ENCODE measurements at places on chromosomes 6 and 20. TPM values are rescaled to one million over a fixed set of nuclear protein-coding genes. Genes with fewer than 3 reads are reported as not detected.

- DNase-seq, result no peak
Observed at GRCh38 chr6:112296122-112296521, 41.8 kb upstream of the LAMA4 start.

DNA sequence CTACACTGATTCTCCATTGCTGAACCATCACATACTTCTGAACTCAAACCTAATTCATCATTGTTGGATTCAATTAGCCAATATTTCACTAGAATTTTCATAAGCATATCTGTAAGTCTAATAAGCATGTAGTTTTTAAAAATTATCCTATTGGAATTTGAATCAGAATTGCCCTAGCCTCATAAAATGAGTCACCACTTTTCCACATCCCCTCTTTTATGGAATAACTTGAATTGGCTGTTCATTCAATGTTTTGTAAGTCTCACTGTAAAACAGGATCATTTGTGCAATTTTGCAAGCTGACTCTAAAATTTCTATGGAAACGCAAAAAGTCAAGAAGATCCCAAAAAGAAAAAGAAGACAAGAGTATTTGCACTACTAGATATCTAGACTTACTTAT is 141.0 kb downstream of the HACE1 start:
- no peak for DNase-seq

DNA sequence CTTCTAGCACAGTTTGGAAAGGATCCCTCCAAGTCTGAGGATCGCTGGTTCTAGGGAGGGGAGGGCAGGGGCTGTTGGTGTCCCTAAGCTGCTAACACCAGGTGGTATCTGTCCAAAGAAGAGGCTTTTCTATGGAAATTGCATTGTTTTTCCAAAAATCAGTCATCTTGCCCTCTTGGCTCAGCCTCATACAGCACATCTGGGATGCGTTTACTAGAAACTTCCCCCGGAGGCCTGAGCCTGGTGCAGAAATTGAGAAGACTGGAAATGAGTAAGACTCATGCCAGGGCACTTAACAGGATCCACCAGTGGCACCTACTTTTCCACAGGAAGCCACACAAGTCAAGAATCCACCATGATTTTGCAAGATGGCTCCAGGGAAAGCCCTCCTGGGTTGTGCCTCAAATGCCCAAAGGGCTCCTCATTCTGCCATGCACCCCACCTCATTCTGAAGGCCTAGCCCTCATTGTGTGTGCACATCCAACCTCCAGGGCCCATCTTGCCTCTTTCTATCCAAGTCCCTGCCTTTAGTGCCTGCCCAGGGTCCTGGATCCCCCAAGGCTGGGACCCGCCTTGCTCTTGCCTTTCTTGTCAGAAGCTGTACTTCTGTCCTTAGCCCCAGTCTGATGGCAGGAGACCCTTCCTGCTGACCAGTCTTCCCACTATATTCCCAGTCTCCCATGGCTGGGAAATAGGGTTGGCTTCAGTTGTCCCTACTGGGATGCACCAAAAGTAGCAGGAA is 97.6 kb downstream of the MRPL14 start:
- peak; percentile 46 for DNase-seq

- no peak for DNase-seq
Observed at GRCh38 chr20:59030911-59031563, 1.1 kb downstream of the ATP5F1E start.

DNA sequence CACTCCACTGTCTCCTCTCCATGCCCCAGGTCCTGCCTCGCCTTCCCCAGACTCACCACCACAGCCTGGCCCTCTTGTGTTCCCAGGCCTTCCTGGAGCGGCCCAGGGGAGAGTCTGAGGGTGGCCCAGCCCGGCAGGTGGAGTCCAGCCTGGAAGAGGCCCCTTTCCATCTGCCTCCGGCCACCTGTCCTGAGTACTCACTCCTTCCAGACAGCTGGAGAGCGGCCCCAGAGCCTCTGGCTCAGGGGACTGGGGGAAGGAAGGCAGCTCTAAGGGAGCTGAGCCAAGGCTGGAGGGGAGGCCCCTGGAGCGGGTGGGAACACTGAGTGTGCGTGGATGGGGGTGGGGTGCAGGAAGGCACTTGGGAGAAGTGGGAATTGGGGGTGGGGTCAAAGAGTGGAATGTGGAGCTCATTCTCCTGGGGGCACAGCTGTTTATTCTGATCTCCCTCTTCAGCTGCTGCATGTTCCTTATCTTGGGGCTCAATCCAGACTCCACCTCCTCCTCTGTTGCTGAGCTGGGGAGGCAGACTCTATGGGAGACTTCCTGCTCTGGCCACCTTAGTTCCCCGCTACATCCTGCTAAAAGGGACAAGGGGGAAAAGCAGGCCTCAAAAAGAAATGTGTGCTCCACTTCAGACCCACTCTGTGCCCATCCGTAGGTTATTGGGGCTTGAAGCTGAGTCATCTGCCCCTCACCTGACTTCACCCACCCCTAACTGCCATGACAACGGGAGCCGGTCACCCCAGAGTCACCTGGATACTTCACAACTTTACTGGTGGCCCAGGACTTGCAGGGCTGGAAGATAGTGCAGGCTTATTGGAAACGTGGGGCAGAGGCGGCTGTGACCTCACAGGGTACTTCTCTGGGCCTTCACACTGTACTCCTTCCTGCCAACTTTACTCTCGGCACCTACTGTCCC is 19.5 kb upstream of the TAF8 start:
- DNase-seq, result peak; percentile 66

DNA sequence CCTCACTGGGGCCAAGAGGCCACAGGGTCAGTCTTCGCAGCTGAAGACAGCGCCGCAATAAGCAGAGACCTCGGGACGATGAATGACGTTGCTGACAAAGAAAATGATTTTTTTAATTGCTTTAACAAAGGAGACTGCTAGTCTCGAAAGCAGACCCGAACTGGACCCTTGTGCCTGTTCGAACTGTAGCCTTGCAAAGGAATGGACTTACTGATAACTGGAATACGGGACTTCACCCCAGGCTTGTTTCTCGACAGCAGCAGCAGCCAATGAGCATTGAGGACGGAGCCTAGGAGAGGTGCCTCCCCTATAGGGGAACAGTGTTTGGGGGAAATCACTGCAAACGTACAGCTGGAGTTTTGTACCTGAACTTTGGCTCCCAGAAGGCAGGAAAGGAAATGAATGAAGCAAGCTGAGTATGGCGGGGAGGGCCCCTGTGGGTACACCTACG is 1.3 kb upstream of the TAF4 start:
- no peak for DNase-seq

DNA sequence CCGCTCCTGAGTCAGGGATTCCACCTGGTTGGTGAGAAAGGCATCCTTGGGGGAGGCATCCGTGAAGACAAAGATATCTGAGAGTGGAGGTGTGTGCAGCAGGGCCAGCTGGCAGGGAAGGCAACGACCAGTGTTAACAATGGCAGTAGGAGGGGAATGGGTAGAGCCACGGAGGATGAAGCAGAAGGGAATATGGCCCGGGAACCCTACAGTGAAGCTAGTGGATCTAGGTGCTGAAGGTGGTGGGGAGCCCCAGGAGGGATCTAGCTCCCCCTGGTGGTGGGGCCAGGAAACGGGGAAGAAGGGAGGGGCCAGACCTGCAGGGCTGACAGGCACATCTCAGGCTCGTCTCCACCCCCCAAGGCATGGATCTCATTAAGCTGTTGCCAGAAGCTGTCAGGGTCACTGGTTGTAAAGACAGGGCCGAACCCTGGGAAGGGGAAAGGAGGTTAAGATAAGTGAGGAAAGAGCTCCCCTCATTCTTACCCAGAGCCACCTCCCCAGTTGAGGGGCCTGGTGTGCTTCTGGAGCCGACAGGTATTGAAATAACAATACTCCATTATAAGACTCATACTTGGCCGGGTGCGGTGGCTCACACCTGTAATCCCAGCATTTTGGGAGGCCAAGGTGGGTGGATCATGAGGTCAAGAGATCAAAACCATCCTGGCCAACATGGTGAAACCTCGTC is 7.3 kb downstream of the VWA7 start:
- peak; percentile 95 for DNase-seq

POM121L2 gene
- total RNA-seq, result not detected

MDN1 gene
- total RNA-seq, result 35.0 TPM

DNA sequence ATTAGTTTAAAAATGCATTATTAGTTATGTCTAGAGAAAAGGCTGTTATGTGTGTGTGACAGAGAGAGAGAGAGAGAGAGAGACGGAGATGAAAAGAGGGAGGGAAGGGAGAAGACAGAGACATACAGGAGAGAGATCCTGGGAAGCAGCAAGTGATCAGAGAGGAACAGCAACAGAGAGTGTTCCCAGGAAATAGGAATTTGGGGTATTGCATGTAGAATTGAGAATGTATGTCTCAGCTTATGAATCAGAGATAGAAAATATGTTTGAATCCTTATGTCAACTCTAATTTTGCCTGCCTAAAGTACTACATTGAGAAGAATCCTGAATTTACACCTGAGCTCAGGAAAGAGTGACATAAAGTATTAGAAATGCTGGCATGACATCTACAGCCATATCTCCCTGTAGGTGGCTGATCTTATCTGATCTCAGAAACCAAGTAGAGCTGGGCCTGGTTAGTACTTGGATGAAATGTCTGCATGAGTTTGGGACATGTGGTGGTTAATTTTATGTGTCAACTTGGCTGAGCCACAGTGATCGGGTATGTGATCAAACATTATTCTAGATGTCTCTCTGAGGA is 130.6 kb downstream of the TENT5A start:
- DNase-seq, result no peak

FOXA2 gene
- 39.8 TPM for total RNA-seq

DNA sequence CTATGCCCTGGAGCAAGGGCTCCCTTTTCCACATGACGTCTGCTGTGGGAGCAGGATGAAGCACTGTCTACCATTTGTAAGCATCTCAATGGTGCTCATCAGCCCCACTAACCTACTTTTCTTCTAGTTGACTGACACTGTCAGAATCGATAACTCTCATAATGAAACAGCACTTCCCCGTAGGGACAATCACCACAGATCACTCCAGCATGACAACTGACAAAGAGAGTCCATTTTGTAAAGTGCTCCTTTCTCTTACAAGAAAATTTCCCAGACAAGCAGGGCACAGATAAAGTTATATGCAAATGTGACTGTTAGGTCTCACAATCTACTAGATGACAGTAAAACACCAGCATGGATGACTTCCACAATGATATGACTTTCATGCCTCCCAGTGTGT is 46.4 kb downstream of the HEBP2 start:
- no peak for DNase-seq

DNA sequence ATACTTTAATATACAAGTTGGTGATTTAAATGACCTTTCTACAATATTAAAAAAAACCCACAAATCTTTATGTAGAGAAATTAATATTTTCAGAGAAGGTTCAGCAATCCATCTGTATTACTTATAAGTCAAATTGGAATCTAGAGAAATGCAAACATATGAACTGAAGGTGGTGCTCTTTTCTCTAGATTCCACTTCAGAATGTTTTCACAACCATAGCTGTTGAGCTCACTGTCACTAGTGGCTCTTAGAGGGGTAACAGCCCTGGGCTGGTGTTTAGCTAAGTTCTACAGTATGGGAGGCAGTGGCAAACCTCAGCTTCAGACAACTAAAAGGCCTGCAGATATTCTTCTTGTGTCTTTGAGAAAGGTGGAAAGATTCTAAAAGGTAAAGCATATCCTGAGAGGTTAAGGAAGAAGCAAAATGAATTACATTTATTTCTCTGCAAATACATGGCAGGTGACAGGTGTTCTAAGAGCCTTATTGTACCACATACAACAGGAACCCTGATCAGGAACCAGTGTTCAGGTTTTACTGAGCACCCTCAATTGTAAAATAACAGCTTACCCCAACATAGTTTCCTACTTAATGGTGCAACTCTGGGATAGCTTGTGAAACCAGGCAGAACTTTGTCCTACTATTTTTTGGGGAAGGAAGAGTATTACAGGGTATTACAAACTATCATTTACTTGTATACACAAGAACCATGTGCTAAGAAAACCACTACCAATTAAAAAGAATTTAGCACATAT is 56.6 kb upstream of the SAMHD1 start:
- DNase-seq, result no peak

- no peak for DNase-seq
Observed at GRCh38 chr6:119742188-119742803, 392.7 kb upstream of the MAN1A1 start.

DNA sequence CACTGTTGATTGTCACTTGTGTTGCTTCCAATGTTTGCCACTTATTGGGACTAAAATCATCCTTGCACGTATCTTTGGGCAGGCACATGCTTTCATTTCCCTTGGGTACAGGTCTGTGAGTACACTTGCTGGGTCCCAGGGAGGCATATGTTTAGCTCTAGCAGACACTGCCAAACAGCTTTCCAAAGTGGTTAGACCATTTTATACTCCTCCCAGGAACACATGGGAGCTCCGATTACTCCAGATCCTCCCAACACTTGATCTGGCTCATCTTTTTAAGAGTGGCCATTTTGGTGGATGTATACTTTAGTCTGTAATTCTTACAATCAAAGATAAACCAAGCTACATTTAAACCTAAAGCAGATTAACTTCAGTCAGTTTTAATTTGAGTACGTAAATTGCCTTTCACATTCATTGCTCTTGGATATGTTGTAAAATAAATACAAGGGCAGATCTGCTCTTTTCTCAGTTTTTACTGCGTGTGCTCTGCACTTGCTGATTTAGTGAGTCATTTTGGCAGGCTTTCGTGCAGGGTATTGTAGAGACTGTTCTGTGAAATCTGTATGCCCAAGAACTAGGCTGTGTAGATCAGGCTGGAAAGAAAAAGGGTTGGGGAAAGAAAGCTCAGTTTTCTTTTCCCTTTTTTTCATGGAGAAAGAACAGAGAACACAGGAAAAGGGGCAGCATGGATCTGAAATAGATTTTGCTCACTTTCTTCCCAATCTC is 19.5 kb downstream of the SLC22A1 start:
- DNase-seq, result no peak

- no peak for DNase-seq
Observed at GRCh38 chr6:158143700-158144099, 24.4 kb downstream of the SERAC1 start.

- no peak for DNase-seq
Observed at GRCh38 chr6:90000864-90001731, 106.8 kb downstream of the GJA10 start.

DNA sequence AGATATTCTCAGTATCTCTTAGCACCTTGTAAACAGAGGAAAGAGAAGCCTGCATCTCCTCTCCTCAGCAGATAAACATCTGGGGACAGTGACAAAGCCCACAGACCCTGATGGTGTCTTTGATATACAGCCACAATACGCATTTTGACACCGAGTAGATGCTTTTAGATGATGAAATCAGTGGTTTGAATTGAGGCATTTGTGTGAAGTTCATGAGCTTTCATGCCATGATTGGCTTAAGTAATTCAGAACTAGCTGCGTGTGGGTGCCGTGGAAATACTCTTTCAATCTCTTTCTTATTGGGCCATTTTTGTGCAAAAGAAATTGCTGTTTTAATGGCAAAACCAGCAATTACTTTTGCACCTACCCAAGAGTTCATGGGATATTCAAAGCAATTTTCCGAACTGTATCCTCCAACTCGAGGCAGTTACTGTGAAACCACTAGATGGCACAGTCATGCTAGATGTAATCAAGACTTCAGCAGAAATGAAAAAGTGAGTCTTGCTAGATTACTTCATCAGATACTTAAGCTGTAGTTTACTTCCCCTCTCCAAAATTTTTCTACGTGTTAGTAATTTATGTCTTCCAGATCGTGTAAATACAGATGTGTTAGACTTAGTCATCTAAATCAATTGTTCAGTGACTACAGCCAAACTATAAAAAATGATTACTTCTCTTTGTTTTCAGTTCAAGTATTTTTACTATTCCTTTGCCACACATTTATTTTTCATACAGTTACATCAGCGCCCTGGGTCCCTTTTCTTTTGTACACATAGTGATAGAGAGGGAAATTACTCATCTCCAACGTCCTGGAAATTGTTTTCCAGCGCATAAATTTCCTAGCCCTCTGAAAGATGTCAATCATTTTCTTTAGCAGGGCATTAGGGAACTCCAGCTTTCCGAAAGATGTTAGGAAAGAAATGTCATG is 49.4 kb downstream of the IYD start:
- peak; percentile 69 for DNase-seq

SNPH gene
- 5.9 TPM for total RNA-seq

CD93 gene
- 108 TPM for total RNA-seq
